ENCODE measurements at places on chromosomes 5 and 9.

DNA sequence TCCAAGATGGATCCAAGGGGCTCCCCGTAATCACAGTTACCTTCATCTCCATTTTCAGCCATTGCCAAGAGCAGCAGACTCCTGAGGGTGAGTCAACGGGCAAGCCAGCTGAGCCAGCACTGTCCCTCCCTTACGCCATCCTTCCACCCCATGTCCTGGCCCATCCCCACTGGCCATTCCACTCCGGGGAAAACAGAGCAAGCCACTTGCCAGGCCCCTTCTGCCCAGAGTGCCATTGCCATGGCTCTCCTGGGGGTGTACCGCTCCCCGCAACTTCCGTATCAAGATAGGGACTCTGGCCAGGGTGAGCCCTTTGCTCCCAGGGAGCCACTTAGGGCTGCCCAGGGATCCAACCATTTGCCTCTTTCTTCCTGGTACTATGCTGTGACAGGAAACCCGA, 48.9 kb upstream of the CDKN2AIPNL start:
- DNase-seq = no peak

DNA sequence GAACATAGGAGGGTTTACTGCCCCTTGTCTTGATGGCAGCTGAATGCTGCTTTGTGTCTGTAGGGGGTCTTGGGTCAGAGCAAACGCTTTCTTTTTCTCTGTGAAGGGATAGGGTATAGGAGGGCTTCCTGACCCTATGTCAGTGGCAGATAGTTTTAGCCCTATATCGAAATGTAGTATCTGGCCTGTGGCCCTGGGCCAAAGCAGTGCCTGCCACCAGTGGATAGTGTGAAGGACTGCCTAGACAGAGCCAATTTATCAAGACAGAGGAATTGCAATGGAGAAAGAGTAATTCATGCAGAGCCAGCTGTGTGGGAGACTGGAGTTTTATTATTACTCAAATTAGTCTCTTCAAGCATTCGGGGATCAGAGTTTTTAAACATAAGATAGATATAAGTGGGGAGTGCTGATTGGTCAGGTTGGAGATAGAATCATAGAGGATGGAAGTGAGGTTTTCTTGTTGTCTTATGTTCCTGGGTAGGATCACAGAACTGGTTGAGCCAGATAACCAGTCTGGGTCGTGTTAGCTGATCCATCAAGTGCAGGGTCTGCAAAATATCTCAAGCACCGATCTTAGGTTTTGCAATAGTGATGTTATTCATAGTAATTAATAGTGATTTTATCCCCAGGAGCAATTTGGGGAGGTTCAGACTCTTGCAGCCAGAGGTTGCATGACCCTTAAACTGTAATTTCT, 178.5 kb downstream of the GDNF start:
- DNase-seq = no peak

- DNase-seq = no peak
Observed at GRCh38 chr5:15132816-15133405, 261.3 kb upstream of the ANKH start.

- DNase-seq = no peak
Observed at GRCh38 chr5:91390268-91390667, 7.2 kb upstream of the ARRDC3 start.

DNA sequence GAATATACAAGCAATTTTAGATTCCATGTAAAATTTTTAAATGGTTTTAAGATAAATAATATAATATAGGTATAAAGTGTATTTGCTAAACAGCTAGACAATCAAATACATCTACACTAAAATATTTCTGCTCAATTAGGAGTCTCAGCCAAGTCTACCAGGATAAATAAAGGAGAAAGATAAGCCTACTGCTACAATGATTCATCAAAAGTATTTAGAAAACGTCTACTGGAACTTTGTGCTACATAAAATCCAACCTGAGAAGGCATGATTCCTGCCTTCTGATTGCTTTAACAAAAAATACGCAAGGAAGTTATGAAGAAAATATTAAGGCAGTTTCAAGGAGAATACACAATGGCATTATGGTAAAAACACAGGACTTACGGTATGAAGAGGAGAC, 570.6 kb downstream of the EFNA5 start:
- DNase-seq = no peak

- DNase-seq = no peak
Observed at GRCh38 chr5:37326536-37326935, 44.4 kb downstream of the NUP155 start.

- no peak for DNase-seq
Observed at GRCh38 chr9:98594546-98595160, 114.1 kb downstream of the GABBR2 start.

DNA sequence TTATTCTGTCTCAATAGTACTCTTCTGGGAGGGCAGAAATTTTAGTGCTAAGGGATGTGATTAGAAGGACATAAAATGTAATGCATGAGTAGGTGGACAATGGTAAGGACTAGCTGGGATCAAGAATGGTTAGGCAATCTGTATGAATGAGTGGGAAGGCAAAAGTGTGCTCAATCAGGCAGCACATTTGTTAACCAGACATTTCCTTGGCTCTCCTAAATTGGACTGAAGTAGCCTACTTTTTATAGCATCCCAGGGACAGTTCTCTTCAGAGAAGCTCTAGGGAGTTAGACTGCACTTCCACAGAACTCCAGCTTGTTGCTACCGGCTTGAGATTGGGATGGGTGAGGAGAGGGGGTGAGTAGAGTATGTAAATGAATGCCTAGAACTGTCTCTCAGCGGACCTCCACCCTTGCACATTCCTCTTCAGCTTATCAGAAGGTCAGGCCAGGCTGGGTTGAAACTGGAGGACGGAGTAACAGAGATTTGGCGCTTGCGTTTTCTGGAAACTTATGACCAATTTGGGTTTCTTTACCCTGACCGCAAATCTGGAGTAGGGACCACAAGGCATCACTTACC, 19.0 kb upstream of the ARL14EPL start:
- no peak for DNase-seq

DNA sequence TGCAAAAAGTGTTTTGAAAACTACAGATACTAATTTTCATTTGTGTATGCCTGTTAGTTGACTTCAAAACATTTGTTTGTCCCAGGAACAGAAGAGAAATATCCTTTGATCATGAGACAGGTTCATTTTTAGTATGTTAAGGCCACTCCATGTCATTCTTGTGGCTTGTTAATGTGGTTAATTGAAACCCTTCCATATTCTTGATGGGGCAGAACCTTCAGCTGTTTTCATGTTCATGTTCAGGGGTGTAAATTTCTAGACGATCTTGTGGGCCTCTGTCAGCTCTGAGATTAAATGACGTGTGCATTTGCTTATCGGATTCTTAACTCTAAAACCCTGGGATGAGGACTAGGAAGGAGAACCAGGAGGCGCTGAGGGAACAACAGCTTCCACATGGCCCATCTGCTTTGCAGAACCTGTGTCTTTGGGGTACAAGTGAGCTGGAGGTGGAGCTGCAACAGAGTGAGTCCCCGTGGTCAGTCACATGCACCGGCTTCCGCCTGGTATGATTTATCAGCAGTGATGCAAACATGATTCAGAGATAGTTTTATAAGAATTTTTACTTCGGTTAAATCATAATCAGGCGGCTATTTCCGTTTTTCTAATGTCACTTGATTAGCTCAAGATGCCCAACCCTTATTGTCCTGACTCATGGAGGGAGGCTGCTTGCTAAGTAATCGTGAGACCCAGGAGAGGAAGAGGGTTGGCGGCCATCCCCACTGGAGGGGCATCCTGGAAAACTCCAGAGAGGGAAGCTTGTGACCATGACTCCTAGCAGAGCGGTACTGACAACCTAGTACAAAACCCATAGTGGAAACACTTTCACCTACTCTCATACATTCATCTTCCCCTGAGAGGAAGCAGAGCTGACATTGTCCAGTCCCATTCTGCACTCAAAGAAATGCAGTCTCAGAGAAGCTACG, 138.4 kb downstream of the C9orf152 start:
- DNase-seq = no peak

DNA sequence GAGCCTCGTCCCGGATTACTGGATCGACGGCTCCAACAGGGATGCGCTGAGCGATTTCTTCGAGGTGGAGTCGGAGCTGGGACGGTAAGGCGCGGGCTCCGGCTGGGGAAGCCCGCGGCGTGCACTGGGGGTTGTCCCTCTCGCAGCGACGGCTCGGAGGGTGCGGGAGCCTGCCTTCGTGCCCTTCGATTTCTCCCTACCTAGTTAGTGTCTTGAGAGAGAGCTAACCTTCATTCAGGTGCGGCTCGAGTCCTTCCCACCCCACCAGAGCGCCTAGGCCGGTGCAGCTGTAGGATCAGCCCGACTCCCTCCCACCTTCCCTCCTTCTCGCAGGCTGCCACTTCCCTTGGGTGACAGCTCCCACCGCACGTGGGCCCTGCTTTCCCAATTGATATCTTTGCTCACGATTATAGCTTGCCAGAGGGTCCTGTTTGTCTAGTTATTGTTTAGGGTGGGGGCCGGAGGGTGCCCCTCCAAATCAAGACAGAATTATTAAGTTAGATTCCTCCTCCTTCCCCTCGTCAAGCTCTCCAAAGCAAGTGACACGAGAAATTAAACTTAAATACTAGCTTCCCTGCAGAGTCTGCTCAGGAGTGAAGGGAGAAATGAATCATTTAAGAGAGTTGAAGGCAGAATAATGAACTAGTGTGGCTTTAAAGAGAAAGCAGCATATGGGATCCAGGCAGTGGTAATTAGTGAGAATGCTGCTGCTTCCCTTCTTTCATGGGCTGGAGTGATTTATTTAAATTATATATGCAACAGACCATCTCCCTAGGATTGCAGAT, 569 bp downstream of the CAMK4 start:
- no peak for DNase-seq

DNA sequence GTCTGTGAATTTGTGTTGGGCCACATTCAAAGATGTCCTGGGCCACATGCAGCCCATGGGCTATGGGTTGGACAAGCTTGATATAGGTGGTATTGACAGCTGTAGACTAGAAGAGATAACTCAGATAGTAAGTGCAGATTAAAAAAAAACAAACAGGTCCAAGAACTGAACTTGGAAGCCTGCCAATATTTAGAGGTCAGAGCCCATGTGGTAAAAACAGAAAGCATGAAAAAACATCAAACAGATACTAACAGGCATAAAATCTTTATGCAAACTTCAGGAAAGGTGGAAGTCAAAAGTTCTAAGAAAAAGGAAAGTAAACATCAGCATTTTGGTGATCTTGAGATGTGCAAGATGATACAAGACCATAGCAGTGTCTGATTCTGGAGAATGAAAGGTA, 155.1 kb upstream of the NR4A3 start:
- DNase-seq = peak; percentile 12

Measured in NCI-H2029 (cell line).